ENCODE measurements at places on chromosomes 1 and 21.

GRCh38 chr1:87558921-87559320 lies 230.2 kb downstream of the LMO4 start:
- no peak for DNase-seq

GRCh38 chr21:41359286-41359685 lies 2.5 kb upstream of the MX2 start:
- DNase-seq, result no peak

DNA sequence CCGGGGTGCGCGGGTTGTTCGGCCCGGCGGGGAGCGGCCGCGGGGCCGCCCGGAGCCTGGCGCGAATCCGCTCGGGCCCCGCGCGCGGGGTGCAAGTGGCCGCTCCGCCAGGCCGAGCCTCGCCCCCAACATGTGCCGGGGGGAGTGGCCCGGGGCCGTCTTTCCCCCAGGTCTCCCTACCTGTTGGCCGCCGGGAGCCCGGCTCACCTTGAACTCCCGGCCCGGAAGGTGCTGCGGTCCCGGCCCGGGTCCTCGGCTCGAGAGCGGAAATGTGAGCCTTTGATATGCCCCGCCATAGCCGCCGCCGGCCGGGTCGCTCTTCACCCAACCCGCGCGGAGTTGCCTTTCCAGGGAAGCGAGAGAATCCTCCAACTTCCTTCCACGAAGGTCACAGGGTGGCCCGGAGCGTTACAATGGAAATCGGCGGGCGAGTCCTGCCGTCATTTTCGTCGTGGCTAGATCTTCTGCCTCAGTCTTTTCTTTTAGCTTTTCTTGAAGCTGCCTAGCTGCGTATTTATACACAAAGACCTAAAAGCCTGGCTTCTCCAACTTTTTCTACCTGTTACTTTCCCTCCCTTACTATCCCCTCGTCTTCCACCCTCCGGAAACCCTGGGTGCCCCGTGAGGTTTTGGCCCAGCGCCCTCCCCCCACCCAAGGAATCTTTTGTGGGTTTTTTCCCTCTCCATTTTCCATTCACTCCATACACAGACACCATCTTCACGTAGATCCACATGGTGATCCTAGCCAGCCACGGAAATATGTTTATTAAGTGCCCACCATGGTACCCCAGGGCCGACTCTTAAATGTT lies 867 bp downstream of the PTGFRN start:
- DNase-seq, result no peak

GRCh38 chr1:33740040-33740744 lies 123.7 kb upstream of the HMGB4 start:
- no peak for DNase-seq

GRCh38 chr1:246203180-246203579 lies 303.9 kb downstream of the SMYD3 start:
- DNase-seq, result no peak

DNA sequence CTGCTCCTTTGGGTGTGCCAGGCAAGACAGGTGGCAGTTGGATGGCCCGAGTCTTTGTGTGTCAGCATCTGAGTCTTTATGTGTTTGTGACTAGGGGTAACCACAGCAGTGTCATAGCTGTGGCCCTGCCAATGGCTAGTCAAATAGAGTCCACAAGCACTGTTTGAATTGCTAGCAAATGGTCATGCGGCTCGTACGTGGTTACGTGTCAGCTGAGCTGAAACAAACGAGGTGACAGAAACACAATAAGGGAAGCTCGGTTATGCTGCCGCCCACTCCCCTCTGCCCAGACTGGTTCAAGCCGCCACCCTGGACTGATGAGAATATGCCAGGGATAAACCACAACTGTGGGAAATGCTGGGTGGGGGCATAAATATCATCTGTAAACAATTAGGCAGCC lies 174.3 kb upstream of the LMO4 start:
- DNase-seq, result no peak

DNA sequence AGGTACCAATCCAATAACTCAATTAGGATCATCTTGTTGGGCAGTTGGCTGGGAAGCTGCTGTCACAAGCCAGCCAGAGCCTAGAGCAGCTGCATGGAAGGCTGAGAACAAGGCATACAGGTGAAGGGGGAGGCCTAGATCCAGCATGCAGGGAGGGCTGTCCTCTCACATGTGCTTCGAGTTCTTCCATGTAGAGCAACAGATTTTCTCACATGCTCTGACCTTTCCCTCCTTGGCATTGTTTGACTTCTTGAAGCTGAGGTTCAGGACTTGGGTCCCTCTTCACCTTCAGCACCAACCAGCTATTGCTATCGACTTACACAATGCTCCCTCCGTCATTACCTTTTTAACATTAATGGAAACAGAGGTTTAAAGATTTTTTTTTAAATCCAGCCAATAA lies 257.7 kb downstream of the ATG4C start:
- DNase-seq, result no peak

GRCh38 chr1:87113313-87113712 lies 198.9 kb downstream of the HS2ST1 start:
- DNase-seq, result no peak

- DNase-seq, result no peak
These were observed 18.6 kb downstream of the FAM151A start for GRCh38 chr1:54604572-54605370.

DNA sequence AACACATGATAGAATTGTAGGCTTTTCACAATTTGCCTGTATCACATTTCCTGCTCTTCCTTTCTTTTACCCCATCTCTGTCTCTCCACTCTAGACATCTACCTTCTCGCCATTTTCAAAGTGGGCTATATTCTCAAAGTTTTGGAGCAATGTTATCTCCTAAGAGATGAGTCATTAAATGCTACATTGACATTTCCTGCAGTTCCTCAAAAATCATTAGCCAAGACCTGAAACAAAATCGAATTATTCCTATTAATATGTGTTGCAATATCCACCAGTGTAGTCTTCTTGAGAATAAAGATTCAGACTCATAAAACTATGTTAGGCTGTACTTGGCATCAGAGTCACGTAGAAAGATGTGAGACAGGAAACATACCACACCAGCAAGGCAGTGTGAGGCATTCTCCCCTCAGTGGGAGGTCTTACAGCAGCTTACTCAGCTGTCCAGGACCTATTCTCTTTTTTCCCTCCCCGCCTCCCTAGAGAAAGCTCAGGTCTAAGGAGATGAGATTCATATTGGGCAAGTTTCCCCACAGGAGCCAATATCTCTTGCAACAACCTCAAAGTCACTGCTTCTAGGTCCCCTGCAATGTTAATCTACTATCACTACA lies 38.8 kb downstream of the FRRS1 start:
- no peak for DNase-seq

DNA sequence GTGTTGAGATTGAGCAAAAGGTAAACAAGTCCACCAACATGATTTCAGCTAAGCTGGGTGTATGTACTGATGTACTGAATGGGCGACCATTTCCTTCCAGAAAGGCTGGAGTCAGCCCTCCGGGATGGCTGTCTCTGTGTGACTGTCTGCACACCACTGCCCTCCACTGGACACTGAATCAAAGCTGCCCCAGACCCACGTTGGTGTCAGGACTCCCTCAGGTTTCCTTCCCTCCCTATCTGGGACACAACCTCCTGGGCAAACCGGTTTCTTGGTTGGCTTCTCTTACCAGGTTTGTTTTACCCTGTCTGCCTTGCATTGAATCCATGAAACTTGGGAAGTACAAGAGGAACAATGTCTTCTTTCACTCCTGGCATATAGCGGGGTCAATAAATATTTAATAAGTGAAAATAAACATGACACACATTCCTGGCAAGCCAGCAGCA lies 5.3 kb upstream of the SRP9 start:
- no peak for DNase-seq

DNA sequence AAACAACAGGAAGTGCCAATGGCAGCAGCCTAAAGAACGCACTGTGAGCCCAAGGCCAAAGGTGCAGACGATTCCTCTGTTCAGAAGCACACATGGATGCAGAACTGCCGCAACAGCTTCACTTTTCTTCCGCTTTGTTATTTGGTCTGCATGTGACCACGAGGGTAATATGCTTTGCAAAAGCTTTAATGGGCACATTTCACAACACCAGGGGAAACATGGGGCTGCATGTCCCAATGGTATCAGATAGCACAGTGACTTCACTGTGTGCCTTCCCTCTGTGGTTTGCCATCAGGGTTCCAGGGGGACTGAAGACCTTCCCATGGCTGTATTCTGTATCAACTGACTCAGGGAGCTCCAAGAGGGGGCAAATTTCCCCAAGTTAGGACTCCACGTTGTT lies 28.3 kb downstream of the THAP3 start:
- DNase-seq, result no peak

DNA sequence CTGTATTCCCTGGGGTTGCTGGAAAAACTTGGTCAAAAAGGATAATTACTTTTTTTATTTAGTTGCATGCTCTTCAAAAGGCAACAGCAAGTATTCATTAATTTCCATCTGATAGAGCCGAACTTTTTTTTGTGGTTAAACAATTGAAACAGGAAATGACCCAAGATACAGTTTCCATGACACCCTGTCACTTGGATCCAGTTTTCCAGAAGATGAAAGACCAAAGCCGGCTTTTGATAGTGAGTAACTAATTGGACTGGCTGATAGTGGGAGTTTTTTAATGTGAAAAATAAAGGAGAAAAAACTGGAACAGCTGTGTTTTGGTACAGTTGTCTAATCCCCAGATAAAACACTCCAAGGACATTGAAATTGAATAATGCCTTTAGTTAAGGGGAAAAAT lies 33.0 kb downstream of the CACHD1 start:
- DNase-seq, result no peak

DNA sequence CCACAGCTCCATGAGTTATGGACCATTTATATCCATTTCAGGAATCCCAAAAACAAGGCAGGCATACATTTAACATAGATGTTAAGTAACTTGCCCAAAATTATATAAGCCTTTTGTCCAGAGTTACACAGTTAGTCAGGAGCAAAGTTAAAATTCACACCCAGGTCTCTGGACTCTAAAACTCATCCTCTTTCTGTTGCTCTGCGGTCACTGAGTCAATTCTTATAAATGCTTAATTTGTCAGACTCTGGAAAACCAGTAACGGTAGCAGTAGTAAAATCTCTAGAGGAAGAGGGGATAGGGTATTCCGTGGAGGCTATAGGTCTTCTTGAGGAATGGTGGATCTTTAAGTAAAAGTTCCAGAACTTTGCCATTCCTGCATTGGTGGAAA lies 223.6 kb upstream of the JUN start:
- no peak for DNase-seq

DNA sequence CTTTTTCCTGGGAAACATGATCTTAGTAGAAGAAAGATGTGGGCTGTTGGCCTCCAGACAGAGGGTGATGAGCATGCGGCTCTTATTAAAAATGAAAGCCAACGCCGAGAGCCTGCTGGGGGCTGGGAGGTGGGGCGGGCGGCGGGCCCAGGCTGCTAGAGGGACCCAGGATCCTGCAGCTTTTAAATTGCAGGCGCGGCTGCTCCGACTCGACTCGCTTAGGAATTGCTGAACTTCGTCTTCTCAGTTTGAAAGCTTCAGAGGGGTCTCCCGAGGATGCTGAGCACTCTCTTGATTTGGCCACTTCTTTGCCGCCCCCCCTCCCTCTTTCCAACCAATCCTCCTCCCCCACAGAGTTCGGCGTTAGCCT lies 1.2 kb downstream of the AGPAT3 start:
- DNase-seq, result no peak

- DNase-seq, result no peak
These were observed 7.1 kb downstream of the IGSF9 start for GRCh38 chr1:159938211-159938852.

DNA sequence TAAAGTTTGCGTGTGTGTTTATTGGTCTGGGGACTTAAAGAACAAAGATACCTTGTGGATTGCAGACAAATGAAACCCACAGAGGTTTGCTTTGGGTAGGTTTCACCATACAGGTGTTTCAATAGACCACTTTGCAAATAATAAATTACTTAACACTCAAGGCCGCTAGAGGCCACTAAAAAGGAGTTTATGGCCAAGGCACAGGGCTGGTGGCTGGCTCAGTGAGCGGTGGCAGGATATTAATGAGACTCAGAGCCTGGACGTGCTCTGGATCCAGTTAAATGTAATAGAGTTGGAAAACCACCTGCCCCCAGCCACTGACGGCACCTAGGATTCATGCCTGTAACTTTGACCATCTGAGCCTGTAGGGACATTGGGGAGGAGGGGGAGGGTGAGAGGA lies 44.5 kb downstream of the LRRC38 start:
- no peak for DNase-seq

GRCh38 chr1:174333437-174333836 lies 114.3 kb upstream of the GPR52 start:
- DNase-seq, result no peak

DNA sequence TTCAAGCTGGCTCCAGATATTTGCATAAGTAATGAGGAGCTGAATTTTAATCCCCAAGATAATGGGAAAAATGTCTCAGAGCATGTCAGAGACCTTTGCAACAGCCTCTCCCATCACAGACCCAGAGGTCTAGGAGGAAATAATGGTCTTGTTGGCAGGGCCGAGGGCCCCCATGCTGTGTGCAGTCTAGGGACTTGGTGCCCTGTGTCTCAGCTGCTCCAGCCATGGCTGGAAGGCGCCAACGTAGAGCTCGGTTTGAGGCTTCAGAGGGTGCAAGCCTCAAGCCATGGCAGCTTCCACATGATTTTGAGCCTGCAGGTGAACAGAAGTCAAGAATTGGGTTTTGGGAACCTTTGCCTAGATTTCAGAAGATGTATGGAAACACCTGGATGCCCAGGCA lies 134.7 kb downstream of the LYPLAL1 start:
- no peak for DNase-seq

DNA sequence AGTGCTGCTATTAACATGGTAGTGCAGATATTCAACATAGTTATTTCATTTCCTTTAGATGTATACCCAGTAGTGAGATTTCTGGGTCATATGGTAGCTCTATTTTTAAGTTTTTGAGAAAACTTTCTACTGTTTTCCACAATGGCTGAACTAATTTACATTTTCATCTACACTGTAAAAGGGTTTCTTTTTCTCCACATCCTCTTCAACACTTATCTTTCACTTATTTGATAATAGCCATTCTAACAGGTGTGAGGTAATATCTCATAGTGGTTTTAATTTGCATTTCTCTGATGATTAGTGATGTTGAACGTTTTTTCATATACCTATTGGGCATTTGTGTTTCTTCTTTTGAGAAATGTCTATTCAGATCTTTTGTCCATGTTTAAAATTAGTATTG lies 149.8 kb downstream of the PDE4B start:
- no peak for DNase-seq

GRCh38 chr1:95180371-95180770 lies 53.6 kb upstream of the RWDD3 start:
- DNase-seq, result no peak

- no peak for DNase-seq
These were observed 526 bp downstream of the TPR start for GRCh38 chr1:186374303-186375151.

DNA sequence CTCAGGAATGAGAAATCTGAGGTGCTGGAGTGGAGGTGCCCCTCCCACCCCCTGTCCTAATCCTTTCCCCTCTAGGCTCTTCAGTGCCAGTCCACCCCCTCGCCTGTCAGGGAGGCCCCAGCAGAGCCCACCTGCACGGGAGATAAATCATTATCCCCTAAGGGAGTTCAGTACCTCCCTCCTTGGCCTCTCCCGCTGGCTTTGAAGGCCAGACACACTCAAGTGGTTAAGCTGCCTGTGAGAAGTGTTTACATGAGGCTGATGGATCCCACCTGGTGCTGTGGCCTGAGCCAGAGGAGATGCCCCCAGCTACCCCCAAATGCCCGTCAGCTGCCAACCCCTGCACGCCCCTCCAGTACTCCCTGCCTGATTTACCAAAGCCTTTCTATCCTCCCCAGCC lies 3.7 kb downstream of the RSPO1 start:
- no peak for DNase-seq

GRCh38 chr1:162087111-162087510 lies 17.6 kb downstream of the NOS1AP start:
- no peak for DNase-seq

All from activated naive CD8-positive, alpha-beta T cell treated with anti-CD3 and anti-CD28 coated beads, Interleukin-2, amount 50 U/mL, for 16 hours (primary cell).